ENCODE measurements at places on chromosomes 1 and 21.

DNA sequence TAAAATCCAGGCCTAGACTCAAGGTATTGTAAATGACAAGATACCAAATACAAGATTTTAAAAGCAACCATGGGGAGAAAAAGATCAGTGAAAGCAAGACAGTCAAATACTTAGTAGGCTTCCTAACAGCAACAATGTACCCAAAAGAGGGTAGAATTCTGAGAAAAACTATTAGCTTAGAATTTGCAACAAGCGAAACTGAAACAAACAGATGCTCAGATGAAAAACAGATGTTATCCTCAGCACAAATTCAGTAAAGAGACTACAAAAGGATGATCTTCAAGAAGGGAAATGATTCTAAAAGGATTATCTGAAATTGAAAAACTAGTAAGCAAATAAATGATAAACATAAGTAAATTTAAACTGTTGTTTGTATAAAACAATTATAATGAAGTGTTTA lies 40.0 kb downstream of the PDC start:
- no peak for DNase-seq

DNA sequence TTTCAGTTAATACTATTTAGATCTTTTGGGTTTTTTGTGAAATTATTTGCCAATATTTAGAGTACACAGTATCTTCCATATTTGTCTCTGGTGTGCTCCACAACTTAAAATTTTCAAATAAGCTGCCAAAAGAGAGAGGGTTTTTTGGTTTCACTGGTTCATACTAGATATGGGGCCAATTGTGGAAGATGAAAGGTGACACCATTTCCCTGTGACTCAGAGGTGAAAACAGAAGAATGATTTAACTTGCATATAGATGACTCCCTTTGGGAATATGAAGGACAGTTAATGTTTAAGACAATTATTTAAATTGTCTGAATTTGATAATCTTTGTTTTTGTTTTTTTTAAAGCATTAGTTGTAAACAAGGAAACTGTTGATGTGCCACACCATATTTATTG lies 37.5 kb downstream of the IVNS1ABP start:
- DNase-seq, result no peak

DNA sequence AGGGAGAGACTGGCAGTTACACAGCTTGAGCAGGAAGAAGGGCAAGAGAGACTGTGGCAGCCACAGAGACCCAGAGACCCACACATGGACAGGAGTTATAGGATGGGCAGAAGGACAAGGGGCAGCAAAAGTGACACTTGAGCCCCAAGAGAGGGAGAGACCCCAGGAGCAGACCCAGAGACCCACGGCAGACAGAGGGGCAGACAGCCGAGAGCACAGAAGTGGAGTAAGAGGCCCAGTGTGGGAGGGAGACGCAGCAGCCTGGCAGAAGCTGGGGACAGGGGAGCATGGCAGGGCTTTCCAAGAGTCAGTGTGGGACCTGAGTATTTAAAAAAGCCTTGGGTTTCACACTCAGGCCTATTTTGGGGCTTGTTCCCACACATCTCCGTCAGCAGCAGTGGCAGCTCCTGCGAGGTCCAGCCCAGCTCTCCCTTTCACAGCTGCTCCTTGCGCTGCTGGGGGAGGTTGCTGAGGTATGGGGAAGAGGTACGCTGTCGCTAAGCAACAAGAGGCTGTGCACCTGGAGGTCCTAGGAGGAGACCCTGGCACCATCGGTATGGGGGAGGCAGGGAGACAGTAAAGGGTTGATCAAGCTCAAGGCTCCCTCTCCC lies 9.0 kb upstream of the MEF2D start:
- DNase-seq, result peak; percentile 24

- DNase-seq, result no peak
Observed at GRCh38 chr1:170471398-170472053, 60.4 kb upstream of the GORAB start.

DNA sequence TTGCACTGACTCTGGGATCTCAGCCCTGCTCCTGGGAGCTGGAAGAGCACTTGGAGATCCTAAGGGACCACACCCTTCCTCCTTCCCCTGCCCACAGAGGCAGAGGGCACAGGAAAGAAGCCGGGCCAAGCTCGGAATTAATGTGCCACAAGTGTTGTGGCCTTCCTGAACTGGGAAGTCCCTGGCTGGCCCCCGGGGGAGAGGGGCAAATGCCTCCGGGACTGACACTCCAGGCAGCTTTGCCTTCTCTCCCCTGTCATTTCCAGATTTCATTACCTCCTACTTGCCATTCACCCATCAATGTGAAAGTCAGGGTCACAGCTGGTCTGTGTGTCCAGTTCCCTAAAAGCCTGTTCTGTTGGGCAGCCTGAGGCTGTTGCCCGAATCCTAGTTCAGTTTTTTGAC lies 21.7 kb downstream of the SESN2 start:
- DNase-seq, result peak; percentile 34

- DNase-seq, result peak; percentile 38
Observed at GRCh38 chr1:212238552-212238951, 46.7 kb upstream of the PPP2R5A start.

DNA sequence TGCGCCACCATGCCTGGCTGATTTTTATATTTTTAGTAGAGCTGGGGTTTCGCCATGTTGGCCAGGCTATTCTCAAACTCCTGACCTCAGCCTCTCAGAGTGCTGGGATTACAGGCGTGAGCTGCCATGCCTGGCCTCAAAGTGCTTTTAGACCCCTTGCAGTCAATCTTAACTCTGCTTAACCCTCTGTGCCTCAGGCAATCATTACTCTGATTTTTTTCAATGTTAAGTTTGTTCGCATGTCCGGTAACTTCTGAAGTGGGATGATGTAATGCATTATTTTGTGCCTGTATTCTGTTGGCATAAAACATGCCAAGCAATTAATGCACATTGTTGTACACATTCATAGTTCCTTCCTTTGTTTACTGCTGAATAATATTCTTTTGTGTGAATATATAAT lies 18.6 kb downstream of the SMG7 start:
- no peak for DNase-seq

DNA sequence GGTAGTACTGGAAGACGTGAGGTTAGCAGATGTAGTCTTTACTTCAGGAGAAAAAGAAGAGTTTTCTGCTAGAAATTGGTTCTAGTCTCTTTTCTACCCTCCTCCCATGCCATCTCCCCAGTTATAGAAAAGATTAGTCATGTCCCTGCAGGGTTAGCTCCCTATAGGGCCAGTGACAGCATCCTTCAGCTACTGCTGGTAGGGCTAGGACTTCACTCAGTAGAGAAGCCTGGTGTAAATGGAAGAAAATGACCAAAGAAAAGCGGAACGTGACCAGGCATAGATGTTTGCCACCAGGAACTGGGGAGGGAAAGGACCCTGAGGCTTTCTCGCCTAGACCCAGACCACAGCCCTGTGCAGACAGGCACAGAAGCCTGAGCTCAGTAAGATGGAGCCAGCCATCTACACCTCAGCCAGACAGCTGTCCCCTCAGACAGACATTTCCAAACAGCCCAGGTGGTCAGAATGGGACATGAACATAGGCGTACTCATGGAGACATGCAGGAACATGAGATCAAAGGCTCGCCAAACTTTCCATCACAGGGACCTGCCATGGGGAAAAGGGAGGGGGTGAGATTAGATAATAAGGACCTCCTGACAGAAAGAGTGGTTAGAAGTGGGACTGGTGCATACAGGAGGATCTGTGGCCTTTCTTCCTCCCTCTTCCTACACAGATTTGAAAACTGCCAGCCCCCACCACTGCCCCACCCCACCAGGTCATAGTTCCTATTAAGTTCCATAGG lies 23.5 kb upstream of the SLAMF9 start:
- DNase-seq, result no peak

DNA sequence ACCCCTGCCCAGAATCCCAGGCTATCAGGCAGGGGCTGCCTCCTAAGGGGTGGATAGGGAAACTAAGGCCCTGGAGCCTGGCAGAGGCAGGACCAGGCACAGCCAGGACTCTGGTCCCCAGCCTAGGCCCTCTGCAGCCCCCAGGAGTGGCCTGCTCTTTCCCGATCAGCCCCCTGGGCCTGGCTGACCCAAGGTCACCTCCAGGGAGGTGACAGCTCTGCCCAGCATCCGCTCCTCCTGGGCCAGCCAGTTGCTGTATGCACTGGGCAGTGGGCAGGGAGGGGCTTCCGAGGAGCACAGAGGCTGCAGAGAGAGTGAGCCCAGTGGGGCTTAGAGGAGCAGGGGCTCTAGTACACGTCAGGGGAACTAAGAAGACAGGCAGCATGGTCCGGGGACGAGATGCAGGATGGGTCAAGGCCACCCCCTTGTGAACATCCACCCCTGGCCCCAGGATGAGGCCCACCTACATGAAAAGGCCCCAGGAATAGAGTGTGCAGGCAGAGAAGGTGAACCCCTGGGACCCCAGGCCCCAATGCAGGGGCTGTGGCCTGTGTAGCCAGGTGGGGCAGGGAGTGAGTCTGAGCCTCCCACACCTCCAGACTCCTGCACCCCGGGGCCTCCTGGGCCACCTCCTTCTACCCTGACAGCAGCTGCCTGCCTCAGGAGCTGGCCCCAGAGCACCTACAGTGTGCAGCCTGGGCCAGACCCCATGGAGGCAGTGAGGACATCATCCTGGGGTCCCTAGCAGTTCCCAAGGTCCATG lies 32.8 kb downstream of the WNT9A start:
- no peak for DNase-seq

DNA sequence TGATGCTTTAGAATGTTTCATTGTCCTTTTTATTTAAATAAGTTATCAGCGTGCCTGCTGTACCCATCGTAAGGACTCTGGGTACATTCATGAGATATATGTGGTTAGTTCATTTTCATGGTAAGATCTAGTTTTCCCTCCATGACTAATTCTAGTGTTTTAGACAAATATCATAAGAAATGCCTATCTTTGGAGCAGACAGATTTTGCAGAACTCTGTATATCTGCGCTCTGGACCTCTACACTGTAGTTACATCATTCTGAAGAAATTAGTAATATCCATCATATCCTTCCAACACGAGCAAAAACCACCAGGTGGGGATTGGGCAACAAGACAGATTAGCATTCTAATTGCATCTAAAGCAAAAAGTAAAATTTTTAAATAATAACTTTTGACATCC lies 499.2 kb downstream of the SETD4 start:
- no peak for DNase-seq

GRCh38 chr1:5200006-5200405 lies 545.6 kb downstream of the AJAP1 start:
- no peak for DNase-seq
